CMK (cell line): ENCODE measurements at places on chromosomes 12 and 14.

DNA sequence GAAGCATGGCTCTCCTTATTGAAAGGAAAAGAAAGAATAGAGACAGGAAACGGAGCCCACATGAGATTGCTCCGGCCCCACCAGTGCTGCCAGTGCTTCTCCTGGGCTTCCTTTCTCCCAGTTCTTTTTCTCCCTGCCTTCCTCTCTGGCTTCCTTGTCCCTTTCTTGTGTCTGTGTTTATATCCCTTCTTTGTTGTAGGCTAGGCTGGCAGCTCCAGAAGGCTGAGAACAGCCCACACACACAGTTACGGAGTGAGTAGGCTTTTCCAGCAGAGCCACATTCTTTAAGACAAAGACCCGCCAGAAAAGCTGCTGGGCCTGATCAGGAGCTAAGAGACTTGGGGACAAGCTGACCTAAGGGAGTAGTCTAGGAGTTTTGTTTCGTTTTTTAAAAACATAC lies 13.0 kb downstream of the CIPC start:
- no peak for DNase-seq

DNA sequence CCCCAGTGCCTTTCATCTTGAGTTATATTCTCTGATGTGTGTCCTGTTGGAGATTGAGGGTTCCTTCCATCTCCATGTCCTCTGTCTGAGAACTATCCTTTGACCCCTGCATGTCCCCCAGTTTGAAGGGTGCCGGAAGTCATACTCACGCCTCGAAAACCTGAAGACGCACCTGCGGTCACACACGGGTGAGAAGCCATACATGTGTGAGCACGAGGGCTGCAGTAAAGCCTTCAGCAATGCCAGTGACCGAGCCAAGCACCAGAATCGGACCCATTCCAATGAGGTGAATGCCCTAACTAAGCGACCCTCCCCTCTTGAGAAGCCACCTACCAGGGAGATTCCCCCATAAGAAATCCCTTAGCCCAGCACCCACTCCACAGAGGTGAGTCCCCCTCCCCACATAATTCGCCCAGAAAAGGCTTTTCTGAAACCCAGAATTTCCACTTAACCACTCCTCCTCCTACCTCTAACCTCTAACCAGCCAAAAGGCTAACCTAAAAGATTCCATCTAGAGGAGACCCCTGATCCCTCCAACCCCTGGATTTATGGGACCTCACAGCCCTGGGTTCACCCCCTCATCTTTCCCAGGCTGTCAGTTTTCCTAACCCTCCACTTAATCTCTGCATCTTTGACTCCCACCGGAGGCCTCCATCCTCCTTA lies 7.8 kb downstream of the GLI1 start:
- DNase-seq: no peak

- DNase-seq: no peak
Observed at GRCh38 chr12:71890475-71890874, 48.2 kb upstream of the TPH2 start.

- no peak for DNase-seq
Observed at GRCh38 chr12:21675641-21676040, 18.0 kb upstream of the LDHB start.

DNA sequence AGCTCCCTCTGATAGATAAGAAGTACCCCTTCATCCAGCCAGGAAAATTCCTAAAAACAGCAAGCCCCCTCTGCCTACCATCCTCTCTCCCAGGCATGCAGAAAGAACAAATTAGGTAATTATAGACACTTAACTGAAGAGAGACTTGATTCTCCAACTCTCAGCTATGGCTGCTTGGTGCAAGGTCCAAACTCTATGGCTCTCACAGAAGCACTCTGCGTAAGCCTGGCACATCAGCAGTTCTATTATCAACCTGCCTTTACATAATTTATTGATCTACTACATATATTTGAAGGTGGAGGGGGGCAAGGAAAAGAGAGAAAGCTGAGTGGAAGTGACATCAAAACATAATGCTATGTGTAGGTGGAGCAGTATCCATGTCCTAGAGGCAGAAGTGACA lies 1.1 kb upstream of the MYO1A start:
- no peak for DNase-seq
